ENCODE measurements at places on chromosomes 6 and 20.

DNA sequence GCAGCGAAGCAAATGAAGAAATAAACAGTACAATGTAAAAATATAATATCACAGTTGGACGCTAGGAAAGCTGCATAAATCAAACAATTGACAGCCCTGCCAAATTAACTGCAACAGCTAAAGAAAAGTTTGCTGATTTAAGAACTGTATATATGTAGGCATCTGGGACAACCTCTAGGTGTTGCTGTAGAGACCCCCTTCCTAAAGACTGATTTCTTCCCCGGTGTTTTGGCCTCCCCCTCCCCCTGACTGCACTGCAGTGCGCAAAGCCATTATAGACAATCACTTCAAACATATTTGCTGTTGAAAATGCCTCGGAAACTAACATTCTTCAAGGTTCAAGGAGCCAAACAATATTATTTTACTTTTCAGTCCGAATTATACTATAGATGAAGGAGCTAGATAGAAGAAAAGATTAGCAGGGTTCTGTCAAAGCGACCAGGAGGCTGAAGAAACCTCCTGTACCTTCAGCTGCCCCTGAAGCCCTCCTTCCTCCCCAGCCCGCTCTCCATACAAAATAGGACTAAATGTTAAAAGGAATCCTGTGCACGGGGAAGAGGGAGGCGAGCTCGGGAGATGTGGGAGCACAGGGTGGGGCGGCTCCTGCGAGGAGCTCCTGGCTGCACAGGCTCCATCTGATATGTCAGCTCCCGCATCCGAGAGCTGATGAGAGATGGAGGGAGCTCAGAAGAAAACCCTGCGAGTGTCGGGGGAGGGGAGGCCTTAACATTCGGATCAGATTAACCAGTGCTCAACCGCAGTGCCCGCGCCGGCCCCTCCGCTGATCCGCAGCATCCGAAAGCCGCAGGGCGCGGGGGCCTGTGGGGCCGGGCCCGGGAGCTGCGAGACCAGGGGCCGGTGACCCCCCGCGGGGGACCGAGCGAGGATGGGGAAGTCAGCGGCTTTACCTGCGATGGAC, 822 bp downstream of the ELOVL4 start:
- peak; percentile 26 for DNase-seq

- no peak for DNase-seq
These were observed at the start of gene SLCO4A1 for GRCh38 chr20:62642051-62642665. SLCO4A1 (plus strand) TSS chr20:62642503; CDS start chr20:62656455, 13,952 bp downstream.

DNA sequence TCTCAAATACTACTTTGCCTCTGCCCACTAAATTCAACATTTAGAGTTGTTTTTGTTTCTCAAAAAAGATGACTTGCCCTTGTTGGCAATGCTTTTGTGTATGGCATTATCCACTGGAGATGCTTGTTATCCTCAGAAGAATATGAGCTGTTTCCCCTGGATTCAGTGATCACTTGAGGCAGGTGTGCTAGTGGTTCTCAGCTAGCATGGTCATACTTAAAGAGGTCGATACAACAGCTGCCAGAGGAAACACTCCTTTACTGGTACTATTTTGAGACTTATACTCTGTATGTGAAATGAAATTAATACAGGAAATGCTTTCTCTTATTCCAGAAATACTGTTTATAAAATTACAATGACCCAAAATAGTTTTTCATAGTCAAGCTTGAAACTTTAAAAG, 122.5 kb downstream of the HIVEP1 start:
- no peak for DNase-seq

- DNase-seq = peak; percentile 59
These were observed 154.7 kb downstream of the JARID2 start for GRCh38 chr6:15400572-15401004.

- no peak for DNase-seq
These were observed 5.2 kb downstream of the STX11 start for GRCh38 chr6:144155529-144155928.

DNA sequence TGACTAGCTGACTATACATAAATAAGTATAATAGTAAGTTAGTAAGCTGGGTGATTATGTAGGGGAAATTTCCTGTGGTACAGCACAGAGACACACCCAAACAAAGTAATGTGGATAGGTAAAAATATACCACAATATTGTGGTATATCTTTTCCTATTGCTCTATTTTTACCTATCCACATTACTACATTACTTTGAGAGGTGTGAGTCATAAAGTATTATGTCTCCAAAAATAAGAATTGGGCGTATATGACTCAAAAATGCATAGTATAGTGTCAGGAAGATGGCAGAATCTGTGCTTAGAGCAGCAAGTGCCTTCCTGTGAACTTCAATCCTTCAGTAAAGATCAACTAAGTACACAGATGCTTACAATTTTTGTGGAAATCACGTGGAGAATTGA, 2.7 kb upstream of the SIRPG start:
- no peak for DNase-seq

GRCh38 chr20:37797669-37798175, 103.9 kb downstream of the CTNNBL1 start:
- DNase-seq = no peak

DNA sequence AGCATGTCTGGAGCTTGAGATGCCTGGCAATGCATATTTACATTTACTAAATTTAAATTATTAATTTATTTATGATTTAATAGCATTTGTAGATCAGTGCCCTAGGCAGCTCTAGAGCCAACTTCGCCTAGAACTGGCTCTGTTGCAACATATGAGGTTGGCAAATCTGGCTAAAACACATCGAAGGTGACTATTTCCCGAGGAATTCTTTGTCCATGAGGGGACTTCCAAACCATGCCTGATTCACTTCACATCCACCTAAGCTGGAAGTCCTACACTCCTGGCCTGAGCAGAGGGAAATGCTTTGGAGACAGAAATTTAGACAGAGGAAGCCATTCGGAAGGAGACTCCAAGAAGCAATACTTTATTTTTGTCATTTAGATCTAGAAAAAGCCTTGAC, 211.0 kb upstream of the ARG1 start:
- no peak for DNase-seq

DNA sequence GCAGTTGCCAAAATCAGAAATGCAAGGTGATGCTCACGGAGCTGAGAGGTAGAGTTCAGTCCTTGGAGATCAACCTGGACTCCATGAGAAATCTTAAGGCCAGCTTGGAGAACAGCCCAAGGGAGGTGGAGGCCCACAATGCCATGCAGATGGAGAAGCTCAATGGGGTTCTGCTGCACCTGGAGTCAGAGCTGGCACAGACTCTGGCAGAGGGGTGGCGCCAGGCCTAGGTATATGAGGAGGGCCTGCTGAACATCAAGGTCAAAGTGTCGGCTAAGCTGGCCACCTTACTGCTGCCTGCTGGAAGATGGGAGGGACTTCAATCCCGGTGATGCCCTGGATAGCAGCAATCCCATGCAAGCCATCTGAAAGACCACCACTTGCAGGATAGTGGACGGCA, 23.9 kb upstream of the FUT9 start:
- DNase-seq = no peak

GRCh38 chr6:69871107-69871506, 4.8 kb downstream of the COL19A1 start:
- DNase-seq = no peak

DNA sequence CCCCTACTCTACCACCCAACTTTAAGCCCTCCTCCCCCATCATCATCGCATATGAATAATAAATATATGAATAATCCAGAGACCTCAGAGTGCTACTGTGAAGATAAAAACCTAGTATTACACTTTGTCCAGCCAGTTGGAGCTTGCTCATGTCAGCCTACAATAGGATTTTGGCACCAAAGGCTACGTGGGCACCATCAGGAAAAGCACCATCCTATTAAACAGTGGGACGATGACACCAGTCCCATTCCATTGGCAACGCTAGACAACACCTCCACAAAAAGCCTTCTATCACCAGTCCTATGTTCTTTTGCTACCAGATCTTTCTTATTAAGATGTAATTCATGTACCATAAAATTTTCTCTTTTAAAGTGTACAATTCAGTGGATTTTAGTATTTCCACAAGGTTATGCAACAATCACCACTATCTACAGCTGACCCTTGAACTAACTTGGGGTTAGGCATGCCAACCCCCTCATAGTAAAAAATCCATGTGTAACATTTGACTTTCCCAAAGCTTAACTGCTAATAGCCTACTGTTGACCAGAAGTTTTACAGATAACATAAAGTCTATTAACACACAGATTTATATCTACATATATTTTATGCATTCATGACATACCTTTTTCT, 41.1 kb downstream of the CNKSR3 start:
- no peak for DNase-seq

GRCh38 chr20:1446536-1446935, 20.1 kb downstream of the NSFL1C start:
- DNase-seq = no peak

DNA sequence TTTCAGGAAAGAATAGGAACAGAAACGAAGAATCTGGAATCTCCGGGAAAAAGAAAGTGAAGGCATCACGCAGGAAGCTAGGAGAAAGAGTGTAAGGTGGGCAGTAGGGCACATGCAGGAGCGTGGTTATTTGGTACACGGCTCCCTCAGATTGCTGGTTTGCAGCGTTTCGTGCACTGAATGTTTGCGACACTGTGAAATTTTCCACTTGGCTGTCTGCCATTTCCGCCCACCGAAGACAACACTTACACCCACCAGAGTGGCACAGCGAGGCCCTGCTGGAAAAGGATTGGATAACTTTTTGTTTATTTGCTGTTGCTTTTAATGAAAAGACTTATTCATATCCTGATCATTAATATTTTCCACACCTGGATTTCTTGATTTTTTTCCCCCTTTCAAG, 248.3 kb downstream of the GMPR start:
- no peak for DNase-seq

DNA sequence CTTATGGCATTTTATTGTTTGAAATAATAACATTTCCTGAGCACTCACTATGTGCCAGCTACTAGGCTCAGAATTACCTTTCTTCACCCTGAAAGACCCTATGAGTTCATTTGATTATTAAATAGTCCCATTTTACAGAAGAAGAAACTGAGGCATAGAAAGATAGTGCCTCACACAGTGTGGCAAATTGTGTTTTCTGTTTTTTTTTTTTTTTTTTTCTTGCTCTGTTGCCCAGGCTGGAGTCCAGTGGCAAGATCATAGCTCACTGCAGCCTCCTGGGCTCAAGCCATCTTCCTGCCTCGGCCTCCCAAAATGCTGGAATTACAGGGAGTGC, 59.7 kb upstream of the PTPN1 start:
- DNase-seq = no peak

GRCh38 chr20:13771853-13772453, 12.8 kb downstream of the ESF1 start:
- no peak for DNase-seq

- no peak for DNase-seq
These were observed 6.7 kb downstream of the PRDM13 start for GRCh38 chr6:99613409-99613704.

GRCh38 chr6:165846123-165846966, 183.3 kb upstream of the PDE10A start:
- no peak for DNase-seq

GRCh38 chr6:45327956-45328522, at the start of gene RUNX2:
RUNX2 (plus strand) TSS chr6:45328330; CDS start chr6:45328727, 397 bp downstream.
- no peak for DNase-seq

GRCh38 chr6:135087403-135087802, 32.8 kb upstream of the HBS1L start:
- DNase-seq = no peak

DNA sequence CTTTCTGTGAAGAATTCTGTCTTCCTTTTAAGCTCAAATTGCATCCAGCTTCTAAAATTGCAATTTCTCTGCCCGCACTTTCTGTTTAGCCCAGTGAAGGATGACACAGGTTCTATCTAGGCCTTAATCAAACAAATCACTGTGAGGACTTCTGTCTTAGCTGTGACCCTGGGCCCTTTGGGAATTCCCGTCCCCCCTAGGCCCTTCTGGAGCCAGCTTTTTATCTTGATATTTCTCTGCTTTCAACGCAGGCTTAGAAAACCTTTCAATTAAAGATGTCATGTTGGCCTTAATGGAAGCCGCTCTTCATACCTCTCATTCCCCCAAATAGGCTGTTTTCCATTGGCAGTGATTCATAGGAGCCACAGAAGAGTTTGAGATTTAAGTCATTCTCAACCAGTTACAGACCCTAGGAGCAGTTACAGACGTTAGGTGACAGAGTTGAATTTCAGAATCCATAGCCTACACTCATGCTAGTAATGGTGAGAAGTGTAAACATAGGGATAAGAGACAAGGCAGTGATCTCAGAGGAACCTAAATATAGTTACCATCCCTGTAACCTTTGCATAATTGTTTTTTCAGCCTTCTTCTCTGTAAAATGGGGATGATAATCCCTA, 74.8 kb upstream of the FLRT3 start:
- no peak for DNase-seq

GRCh38 chr6:47182291-47182957, 127.3 kb downstream of the TNFRSF21 start:
- no peak for DNase-seq

DNA sequence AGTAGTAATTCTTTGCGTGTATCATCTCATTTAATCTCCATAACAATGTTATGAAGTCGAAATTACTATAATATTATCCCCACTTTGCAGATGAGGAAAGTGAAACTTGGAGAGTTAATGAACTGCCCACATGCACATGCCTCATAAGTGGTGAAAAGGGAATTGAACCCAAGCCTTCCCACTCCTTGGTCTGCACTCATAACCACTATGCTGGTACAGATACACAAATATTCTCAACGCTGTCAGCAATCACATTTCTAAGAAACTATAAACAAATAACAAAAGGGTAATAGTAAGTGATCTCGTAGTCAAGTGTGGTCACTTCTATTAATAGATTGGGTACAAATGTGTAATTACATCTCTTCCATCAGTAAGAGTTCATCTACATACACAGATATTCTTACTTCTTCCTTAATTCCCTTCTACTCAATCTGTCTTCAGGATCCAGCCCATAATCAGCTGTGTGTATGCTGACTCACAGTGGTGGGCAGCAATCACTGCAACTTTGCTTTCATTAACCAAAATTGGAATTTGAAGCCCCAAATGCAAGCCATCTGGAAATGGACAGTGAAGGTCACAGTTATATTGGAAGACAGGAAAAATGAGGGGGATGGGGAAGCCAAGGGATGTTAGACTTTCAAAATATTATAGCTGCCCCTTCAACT, 6.6 kb downstream of the PRSS35 start:
- DNase-seq = no peak

DNA sequence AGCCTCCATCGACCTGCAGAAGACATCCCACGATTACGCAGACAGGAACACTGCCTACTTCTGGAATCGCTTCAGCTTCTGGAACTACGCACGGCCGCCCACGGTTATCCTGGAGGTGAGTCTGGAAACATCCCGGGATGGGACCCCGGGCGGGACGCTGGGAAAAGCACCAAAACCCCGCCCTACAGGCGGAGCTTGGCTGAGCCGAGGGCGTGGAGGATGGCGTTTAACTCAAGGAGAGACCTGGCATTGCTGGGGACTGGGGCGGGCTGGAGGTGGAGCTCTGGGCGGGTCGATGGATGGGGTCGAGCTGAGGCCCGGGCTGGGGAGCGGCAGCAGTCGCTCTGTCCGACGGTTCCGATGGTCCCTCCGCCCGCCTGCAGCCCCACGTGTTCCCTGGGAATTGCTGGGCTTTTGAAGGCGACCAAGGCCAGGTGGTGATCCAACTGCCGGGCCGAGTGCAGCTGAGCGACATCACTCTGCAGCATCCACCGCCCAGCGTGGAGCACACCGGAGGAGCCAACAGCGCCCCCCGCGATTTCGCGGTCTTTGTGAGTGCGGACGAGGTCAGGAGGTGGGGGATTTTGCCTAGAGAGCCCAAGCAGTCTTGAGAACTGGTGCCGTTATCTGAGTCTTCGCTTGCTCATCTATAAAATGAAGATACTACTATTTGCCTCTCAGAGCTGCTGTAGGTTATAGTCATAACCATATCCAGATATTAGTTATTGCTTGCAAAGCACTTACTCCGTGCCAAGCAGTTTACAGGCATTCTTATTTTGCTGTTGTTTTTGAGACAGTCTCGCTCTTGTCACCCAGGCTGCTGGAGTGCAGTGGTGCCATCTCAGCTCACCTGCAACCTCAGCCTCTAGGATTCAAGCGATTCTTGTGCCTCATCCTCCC, 3.8 kb downstream of the SPAG4 start:
- DNase-seq = no peak
